MCF 10A (cell line): ENCODE measurements at places on chromosomes 4 and X. TPM values are rescaled to one million over a fixed set of nuclear protein-coding genes. Genes with fewer than 3 reads are reported as not detected.

- DNase-seq, result peak; percentile 37
These were observed 340.3 kb upstream of the GRID2 start for GRCh38 chr4:91963486-91963885.

DNA sequence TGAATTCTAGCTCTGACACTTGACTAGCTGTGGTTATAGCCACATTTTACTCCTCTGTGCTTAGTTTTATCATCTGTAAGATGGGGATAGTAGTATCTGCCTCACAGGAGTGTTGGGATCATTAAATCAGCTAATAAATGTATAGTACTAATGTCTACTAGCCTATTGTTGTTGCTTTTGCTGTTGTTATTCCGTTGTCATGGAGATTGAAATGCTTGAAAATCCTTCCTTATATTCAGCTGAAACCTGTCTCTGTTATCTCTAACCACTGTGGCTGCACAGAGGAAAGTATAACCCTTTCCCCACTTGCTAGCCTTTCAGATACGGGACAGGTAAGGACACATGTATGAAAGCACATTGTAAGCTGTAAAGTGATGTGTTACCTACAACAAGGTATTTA lies 33.9 kb downstream of the CLCN5 start:
- DNase-seq, result no peak

STATH gene
- not detected in 2 replicates for total RNA-seq

SPANXA1 gene
- not detected in 2 replicates for total RNA-seq

ANAPC10 gene
- total RNA-seq, result 32.2 and 38.9 TPM in 2 replicates

- no peak for DNase-seq
These were observed 112.7 kb downstream of the FAM53A start for GRCh38 chr4:1571165-1572009.

DNA sequence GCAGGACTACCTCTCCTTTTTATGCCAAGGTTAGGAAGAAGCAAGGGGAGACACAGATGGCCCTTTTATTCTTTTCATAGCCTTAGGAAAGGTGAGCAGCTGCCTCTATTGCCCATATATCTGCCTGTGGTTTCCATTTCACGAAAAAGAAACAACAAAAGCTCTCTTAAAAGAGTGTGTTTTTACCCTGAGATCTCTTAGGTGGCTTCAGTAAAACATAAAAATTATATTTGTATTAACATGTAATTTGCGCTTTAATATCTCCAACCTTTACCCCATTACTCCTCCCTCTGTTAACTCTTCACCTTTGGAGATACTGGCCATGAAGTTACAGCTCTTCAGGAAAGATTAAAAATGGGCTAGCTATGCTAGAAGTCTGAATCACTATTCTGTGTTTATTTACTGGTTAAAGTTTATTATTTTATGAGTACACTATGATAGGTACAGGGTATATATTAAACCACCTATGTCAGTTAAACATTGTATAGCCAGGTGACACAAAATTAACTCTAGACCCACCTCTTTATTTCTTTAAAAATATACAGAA lies 15.0 kb upstream of the SULT1B1 start:
- DNase-seq, result no peak

DNA sequence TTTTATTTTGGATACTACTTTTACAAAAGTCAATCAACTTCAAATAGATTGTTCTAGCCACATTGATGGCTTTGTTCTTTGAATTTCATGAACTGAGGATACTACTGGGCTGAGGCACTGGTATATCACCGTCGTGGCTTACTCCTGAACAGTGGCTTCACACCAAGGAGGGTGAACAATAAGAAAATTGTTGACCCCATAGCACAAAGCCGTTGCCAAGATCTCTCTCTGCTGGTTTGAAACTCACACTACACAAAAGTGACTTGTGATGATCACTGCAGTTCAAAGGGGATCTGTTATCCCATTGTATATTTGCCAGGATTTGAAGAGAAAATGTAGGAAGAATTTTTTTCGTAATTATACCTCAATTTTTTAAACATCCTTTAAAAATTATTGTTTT lies 119.6 kb downstream of the PDLIM5 start:
- no peak for DNase-seq

GRCh38 chrX:6203462-6204215 lies 25.0 kb downstream of the NLGN4X start:
- DNase-seq, result no peak
